NCI-H345 (cell line): ENCODE measurements at places on chromosomes 2 and 18.

GRCh38 chr2:176115883-176116813 is at the start of gene HOXD10:
TSS of gene HOXD10 (plus strand) at chr2:176116778. CDS start at chr2:176116834, 56 bp downstream.
- no peak for DNase-seq

DNA sequence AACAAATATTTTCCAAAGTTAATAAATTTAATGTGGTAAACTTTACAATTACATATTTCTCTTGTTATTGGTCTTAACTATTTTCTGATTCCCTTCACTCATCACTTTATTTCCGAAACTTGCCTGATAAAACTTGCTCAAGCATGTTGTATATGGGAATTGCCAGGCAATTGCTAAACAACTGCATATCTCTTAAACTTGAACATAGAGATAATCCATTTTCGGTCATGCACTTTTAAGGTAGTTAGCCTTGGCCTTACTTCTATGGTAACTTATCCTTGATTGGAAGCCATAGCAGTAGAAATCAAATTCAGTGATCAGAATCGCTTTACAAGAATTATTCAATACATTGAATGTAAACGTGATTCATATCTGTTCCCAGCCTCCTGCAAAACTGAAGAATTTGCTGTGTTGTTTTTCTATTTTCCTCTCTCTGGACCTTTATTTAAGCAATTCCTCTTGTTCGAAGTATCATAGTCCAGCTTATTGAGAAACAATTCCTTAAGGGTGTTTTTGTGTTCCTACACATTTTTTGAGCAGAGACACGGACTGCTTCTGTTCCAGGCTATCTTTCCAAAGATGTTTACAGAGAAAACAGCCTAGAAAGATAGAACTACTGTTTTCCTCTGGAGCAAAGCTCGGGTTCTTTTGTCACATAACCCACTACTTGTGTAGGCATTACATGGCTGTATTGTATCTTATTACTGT is 674.3 kb downstream of the IRS1 start:
- DNase-seq: no peak

DNA sequence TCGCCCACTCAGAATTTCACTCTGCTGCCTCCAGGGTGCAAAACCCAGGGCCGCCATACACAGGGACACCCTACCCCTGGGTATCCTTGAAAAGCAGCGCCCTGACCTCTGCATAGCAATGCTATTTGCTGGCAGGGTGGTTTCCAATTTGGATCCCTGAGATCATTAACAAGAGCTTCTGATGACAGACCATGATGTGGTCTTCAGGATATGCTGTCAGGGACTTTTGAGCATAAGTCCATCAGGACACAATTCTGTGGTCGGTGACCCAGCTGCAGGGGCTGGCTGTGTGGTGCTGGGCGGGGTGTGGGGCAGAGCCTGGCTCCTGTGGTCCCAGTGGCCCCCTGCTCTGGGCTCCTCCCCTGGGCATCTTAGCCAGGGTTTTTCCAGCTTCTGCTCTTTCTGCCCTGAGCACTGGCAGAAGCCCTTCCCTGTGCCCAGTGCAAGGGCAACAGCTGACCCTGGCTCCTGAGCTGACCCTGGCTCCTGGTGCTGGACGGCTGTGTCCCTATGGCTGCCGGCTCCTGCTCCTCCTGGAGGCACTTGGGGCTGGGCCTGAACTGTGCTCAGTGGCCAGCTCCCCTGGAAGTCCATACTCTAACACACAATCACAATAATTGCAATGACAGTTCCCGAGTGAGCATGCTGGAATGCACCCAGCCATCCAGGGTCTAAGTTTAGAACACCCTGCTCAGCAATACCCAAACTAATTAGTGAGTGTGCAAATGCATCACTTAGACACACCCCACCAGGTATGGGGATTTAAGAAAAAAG is 271.5 kb downstream of the HDAC4 start:
- no peak for DNase-seq

GRCh38 chr2:15863089-15863488 is 77.3 kb upstream of the MYCN start:
- no peak for DNase-seq

DNA sequence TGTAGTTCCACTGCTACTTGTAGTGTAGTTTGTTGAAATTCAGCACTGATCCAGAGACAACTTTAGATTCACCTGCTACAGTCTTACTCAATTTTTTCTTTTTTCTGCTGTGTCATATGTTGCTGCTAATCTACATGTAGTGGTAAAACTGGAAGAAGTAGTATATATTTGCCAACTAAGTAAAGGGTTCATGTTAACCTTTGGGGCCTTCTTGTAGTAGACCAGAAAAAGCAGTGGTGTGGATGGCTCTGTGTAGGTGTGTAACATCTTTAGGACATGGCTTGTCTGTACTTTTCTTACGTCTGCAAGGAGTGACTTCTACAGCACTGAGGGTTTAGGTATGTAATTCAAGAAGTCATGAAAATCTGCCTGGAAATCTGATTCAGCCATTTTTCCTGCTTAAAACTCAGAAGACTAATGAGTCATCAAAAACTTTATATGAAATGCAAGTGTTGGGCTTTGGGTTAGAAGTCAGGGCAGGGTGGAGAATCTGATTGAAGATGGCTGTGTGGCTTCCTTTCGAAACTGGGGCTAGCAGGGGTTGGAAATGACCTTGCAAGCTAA is 8.4 kb downstream of the PTPRM start:
- DNase-seq: no peak

DNA sequence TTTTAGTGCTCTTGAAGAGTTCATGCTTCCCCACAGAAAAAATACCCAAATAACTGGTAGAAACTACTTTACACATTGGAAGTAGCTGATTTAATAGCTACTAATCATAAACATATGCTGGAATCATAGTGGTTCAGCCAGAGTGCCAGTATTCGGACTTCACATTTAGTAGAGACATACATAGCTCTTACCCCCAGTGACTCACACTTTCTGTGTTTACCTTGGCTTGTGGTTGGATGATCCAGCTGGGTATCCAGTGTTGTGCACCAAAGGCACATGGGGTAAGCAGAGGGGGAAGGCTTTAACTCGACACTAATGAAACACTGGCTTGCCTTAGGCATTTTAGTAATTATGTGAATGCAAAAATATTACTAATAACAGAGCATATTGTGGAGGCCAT is 18.1 kb downstream of the ARHGAP28 start:
- DNase-seq: no peak

GRCh38 chr2:119252186-119253113 is 28.8 kb downstream of the STEAP3 start:
- DNase-seq: no peak

DNA sequence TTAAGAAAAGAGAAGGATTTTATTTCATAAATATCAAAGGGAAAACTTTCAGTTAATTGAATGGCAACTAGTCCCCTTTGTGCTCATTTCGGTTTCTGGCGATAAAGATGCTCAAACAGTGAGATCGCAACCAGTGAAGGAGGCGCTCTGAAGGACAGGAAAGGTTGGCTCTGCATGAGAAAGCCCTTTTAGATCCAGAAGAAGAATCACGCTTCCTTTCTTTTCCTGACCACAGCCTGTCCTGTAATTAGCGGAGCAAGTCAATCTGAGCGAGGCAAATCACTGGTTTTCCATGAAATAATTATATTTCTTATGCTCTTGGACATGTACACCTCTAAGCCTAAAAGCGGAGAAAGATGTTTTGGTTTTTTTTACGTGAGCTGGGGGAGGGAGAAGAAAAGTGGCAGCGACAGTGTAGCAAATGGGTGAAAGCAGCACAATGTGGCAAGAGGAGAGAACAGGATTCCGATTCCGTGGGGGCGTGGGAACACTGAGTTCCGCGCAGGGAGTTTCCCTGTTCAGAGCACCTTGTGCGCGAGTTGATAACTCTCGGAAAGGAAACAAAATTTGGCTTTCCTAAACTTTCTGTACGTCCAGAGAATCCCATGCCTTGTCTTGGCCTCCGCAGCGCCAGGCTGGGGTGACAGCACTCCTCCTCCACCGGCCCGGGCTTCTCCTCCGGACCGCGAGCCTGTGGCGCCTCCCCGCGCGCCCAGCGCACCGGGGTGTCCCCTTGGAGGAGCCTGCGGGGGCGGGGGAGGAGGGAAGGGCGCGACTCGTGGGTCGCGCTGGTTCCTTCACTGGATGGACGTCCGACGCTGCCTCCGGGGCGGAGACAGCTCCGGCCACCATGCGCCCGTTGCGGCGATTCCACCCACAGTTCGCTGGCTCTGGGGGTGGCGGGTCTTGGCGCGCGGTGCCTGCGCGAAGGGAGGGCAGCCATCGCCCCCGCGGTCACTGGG is 620 bp upstream of the SLC9A2 start:
- no peak for DNase-seq

DNA sequence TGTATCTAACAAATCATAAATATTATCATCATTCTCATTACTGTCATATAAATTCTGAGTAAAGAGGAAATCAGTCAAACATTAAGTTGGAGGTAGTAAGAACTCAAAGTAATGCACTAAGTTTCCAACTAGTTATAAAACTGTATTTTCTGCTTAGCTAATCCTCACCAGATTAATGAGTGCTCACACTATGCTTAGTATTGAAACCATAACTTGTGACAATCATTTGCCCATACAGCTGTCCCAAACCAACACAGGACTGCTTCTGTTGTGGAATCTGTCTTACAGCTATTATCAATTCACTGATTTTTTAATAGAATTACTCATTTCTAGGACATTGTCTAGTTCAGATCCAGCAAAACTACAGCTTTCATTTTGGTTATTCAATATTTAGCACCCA is 41.5 kb upstream of the TANK start:
- no peak for DNase-seq
